ENCODE measurements at places on chromosomes 11 and 22.

DNA sequence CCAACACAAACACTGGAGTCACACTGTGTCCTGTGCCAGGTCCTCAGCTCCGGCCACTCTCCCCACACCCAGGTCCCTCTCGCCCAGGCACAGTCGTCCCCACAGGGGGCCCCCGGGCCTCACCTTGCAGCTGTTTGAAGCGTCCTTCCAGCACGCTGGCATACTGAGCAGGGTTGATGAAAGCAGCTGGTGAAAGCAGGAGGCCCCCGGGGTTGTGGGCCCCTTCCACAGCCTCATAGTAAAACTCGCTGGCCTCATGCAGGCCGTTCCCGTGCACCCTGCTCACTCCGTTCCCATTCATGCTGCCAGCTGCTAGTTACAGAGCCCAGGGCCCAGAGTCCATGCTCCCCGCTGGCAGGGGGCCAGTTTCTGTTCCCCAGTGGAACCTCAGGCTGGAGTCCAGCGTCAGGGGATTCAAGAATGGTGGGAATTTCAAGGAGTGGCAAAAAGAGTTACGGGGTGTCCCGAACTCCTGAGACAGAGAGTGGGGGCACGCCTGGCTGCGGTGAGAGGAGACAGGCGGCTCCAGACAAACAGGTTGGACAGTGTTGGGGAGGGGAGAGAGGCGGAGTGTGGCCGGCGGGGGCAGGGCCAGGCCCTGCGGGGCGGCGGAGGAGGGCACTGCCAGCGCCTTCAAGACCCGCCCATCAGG lies 10.6 kb downstream of the SPTBN2 start:
- no peak for DNase-seq

DNA sequence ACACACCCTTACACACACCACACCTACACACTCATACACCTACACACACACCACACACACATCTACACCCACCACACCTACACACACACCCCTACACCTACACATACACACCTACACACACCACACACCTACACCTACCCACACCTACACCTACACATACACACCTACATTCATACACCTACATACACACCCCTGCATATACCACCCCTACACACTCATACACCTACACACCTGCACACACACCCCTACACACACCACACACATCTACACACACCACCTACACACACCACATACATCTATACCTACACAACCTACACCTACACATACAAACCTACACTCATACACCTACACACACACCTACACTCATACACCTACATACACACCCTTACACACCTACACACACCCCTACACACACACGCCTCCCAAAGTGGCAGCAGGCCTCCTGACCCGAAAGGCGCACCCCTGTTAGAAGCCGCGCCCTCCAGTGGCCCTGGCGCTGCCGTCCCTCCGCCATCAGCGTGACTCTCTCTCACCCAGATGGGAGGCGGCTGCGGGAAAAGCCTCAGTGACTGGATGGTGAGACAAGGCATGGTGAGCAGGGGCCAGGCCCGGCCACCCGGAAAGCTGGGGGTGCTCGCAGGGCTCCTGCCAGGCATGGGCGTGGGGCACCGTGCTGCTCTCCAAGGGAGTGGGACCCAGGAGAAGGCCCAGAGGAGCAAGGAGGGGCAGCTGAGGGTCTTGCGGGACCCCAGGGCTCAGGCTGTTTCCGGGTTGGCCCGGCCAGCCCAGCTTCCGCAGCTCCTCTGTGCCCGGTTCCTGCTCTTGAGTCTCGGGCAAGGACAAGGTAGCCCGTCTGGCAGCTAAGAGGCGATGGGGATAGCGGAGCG lies 37.0 kb upstream of the HMOX1 start:
- DNase-seq = no peak

- no peak for DNase-seq
These were observed 16.6 kb upstream of the STK33 start for GRCh38 chr11:8610532-8611116.

GRCh38 chr11:87628957-87629356 lies 546.3 kb downstream of the RAB38 start:
- no peak for DNase-seq

DNA sequence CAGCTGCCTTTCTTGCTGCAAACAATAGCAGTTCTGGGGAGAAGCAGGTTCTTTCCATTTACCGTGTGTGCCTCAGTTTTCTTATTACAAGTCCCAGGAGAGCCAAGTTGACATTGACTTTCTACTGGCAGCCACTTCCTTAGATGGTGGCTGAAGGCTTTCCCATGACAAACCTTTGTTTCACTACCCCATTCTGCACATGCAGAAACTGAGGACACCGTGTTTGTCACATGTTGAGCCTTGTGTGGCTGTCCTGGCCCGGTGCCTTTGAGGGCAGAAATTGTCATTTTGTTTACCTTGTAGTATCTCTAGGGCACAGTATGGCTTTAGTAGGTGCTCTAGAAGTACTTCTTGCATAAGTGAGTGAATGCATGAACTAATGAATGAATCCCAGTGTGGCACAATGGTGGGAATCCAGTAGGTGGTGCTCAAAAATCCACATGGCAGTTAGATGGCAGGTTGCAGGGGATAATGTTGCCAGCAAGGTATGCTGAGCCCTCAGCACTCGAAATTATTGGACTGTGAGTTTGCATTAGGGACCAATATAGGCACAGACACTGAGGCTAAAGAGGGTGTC lies 101.6 kb downstream of the CSNK2A3 start:
- DNase-seq = no peak

DNA sequence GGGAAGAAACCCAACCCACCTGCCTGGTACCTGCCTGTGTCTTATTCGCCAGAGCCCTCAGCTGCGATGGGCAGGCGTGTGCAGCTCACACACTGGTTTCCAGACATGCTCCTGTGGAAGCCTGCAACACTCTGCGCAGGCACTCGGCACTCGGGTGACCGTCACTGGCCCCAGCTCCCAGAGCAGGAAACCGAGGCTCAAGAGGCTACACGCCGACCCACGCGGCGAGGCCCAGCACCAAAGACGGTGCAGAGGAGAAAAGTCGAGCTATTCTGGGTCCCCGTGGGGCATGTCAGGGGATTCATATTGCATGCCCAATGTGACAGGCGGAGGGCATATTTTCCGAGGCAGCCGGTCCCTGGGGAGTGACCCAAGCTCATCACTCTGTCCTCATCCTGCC lies 11.6 kb upstream of the FGF19 start:
- no peak for DNase-seq

- no peak for DNase-seq
These were observed 84.1 kb downstream of the BBOX1 start for GRCh38 chr11:27124514-27125264.

- peak; percentile 24 for DNase-seq
These were observed 43.6 kb upstream of the POU2AF1 start for GRCh38 chr11:111422494-111423249.
